ENCODE measurements at places on chromosomes 5 and 9.

- DNase-seq = no peak
Observed at GRCh38 chr9:16133032-16133431, 580.2 kb downstream of the CCDC171 start.

DNA sequence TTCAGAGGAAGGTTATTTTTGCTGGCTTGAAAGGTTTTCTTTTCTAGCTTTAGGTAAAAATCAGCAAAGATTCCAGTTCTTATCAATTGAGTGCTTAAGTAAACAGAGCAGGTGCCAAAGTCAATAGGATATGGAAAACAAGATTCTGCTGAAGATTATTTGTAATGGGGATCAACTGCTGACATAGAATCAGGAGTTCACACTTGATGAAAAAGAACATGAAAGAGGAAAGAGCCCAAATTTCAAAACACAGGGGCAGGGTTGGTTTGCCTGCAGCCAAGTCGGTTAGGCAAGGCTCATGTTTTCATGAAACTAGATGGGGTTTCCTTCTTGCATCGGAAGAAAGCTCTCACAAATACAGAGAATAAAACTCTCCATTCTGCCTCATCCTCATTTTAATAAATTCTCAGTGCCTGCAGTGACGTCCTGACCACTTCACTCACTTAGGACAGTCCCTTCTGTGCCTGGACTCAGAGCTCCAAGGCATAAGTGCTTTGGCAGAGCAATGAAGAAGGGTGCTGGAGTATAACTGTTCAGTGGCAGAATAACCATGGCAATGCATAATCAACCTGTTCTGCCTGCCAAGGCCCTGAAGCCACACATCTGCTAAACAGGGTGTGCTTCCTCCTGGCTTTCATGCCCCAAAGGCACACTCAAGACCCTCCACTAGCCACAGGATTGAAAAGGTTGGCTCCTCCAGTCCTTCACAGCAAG lies 179.6 kb downstream of the GNAQ start:
- no peak for DNase-seq

- DNase-seq = no peak
Observed at GRCh38 chr9:31418419-31418818, 966.0 kb upstream of the ACO1 start.

DNA sequence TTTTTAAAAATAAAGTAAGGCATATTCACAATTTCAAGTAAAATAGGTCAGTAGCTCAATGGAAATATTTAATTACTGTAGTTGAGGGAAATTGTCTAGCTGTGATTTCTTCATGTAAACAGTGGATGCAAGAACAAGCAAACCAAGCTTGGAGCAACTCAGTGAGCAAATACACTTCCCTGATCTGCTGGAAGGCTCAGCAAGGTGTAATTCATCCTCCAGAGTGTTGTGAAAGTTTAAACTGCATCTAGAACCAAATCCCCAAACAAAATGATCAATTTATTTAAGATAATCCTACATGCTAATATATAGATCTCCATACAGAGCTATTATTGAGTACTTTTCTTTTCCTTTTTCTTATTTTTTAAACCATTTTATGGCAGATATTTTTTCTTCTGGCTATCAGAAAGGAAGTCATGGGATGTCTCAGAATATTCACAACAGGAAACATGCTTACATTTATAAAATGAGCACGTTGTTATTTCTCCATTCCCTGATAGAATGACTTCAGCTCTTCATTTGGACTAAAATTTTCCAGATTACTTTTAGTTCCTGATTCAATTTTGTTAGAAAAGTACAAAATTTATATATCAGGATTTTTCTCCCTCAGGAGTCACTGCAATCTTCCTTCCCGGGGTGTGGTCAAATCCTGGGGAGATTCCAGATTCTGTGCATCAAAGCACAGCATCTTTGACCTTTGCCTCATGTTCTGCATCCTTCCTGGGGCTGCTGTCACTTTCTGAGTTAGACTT lies 219.2 kb upstream of the ELL2 start:
- no peak for DNase-seq

- DNase-seq = no peak
Observed at GRCh38 chr5:606061-606460, 6.1 kb upstream of the CEP72 start.

- no peak for DNase-seq
Observed at GRCh38 chr5:62790348-62790747, 211.7 kb downstream of the LRRC70 start.

DNA sequence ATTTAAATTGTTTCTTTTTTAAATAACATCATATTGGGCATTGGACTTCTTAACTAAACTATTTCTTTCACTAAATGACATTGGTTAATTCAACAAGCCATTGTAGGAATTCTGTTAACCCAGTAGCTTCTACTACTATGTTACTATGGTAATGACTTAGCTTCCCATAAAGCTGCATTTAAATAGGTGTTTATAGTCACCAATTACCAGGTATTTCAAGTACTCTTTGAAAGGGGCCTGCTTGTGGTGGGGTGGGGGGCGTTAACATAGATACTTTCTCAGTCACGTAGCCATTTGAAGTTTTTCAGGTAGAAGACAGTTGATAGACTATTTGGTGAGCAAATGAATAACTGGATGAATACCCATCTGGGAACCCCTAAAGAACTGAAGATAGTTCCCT lies 34.0 kb downstream of the PIK3R1 start:
- DNase-seq = no peak

DNA sequence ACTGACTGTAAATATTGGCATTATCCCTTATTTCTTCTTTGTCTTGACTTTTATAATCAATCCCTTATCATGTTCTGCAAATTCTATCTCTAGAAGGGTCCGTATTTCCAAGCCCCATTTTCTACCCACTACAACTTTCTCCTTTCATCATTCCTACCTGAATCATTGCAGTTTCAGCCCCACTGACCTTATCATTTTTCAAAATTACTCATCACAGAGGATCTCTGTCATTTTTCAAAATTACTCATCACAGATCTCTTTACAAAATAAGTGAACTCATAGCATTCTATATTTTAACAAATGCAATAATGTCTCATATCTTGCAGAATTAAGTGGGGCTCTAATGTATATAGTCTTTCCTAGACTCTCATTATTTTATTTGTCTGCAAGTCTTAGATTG lies 256.9 kb upstream of the COX7C start:
- no peak for DNase-seq

GRCh38 chr9:4430432-4431261 lies 59.6 kb upstream of the SLC1A1 start:
- peak; percentile 54 for DNase-seq

- peak; percentile 83 for DNase-seq
Observed at GRCh38 chr5:55154873-55155272, 5.1 kb upstream of the GPX8 start.

DNA sequence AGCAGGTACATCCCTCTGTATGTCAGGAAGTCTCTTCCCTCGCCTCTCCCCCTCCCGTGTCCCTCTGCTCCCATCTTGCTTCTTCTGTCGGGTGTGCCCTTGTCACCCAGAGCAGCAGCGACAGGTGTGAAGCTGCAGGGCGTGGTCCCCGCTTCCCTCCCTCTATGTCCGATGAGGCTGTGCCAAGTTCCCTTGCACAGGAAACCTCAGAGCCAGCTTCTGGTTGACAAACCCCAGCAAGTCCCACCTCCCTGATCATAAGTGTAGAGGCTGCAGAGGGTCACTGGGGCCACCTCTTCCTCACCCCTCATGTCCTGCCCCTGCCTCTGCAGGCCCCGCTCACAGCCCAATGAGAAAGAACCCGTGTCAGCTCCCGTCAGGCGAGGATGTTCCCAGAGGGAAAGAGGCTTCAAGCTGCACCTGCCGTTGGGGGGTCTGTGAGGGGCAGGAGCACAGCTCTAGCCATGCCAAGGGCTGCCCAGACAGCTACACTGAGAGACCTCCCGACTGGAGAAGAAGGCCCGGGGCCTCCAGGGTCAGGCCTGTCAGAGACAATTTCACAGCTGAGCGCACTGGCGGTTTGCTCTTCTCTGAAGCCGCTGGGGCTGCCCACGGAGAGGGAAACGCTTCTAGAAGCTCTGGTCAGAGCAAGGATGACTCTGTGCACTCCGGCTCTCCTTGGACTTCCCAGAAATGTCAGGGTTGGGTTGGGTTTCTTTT lies 73.3 kb downstream of the AK8 start:
- DNase-seq = no peak
